Globus pallidus (tissue), 1 donor: ENCODE measurements at places on chromosomes 5 and 9.

GRCh38 chr5:74877624-74878304 is 11.6 kb upstream of the FAM169A start:
- peak; percentile 83 for DNase-seq

GRCh38 chr5:151741678-151742423 is 16.6 kb downstream of the ATOX1 start:
- no peak for DNase-seq

DNA sequence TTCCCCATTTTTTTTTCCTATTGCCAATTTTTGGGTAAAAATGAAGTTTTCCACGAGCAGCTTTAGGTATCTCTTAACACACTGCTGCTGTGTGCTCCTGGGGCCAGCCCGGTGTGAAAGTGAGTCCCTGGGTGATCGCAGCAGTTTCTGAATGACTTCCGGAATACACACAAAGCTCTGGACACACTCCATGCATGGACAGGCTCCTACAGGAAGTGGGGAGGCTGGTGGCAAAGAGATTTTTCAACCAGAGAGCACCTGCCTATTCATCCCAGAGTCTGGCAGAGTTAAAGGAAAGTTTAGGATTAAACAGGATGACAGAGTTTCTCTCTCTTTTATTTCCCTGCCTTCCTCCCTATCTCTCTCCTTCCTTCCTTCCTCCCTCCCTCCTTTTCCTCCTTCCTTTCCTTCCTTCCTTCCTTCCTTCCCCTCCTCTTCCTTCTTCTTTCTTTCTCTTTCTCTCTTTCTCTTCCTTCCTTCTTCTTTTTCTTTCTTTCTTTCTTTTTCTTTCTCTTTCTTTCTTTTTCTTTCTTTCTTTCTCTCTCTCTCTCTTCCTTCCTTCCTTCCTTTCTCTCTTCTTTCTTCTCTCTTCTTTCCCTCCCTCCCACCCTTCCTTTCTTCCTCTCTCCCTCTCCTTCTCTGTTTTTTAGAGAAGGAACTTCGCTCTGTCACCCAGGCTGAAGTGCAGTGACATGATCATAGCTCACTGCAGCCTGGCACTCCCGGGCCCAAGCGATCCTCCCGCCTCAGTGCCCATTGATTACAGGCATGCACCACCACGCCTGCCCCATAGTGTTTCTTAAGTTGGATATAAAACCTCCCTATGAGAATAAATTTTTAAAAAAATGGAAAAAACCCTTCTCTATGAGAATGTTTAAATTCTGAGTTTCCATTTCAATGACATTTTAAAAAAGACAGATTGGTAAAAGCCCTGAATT is 38.7 kb upstream of the UBTD2 start:
- no peak for DNase-seq

- no peak for DNase-seq
These were observed 502.6 kb upstream of the CDH6 start for GRCh38 chr5:30690931-30691330.

DNA sequence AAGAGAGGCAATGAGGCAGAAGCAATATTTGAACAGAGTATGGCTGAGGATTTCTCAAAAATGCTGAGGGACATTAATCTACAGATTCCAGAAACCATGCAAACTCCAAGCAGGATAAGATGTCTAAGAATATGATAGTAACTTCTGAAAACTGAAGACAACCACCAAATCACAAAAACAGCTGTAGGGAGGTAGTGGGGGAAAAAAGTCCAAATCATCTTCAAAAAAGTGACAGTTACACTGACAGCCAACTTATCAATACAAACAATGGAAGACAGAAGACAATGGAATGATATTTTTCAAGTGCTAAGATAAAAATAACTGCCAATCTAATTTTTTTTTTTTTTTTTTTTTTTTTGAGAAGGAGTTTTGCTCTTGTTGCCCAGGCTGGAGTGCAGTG is 30.5 kb downstream of the CMYA5 start:
- DNase-seq: no peak

DNA sequence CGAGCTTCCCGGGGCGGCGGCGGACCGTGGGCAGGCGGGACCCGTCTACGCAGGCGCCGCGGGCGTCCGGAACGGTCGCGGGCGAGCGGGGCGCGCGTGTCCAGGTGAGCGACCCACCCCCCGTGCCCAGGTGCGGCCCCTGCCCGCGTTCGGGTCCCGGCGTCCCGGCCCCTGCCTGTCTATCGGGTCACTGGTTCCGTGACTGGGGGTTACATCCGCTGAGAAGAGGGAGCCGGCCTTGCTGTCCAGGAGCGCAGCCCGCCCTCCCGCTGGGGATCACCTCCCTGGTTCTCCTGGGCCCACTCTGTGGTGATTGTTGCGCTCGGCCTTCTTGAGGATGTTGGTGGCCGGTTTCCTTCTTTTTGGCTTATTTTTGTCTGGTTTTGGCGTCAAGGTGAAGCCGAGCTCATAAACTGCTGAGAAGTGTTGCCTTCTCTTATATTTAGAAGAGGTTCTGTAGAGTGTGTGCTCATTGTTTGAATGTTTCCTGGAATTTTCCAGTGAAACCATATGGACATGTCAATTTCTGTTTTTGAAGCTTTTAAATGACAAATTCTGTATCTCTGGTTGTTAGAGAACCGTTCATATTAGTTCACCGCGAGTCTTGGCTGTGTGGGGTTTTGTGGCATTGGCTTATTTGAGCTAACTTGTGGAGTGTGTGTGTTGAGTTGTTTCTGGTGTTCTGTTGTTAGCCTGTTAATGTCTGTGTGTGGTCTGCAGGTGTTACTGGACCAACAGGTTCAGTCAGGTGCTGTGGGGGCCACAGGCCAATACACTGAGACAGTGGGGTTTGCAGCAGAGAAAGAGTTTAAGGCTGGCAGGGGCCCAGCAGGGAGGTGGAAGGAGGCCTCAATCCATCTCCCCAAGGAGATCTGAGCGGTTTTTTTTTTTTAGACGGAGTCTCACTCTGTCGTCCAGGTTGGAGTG is 621 bp downstream of the CEP72 start:
- no peak for DNase-seq

- DNase-seq: no peak
These were observed 131.7 kb upstream of the VLDLR start for GRCh38 chr9:2489838-2490314.

- no peak for DNase-seq
These were observed 125.0 kb upstream of the TLE4 start for GRCh38 chr9:79446523-79447307.

DNA sequence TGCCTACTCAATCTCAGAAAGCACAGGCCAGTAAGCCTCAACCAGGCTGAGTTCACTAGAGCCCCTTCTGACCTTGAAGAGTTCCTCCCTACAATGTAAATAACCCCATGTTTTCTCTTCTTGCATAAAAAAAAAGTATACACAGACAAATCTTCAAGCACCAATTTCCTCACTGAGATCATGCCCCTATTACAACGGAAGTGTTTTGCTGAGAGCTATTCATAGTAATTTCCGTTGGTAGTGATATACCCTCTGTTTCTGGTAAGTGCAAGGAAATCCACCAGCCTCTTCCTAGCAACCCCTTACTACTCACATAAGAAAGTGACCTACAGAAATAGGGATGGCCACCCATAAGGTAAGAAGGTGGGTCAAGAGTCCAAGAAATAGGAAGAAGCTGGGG is 76.4 kb upstream of the TARS1 start:
- DNase-seq: no peak

GRCh38 chr9:3008091-3008490 is 164.2 kb upstream of the PUM3 start:
- DNase-seq: no peak

- no peak for DNase-seq
These were observed 47.7 kb upstream of the FUBP3 start for GRCh38 chr9:130531670-130532069.

GRCh38 chr5:128085413-128085812 is 1.8 kb downstream of the SLC12A2 start:
- no peak for DNase-seq

DNA sequence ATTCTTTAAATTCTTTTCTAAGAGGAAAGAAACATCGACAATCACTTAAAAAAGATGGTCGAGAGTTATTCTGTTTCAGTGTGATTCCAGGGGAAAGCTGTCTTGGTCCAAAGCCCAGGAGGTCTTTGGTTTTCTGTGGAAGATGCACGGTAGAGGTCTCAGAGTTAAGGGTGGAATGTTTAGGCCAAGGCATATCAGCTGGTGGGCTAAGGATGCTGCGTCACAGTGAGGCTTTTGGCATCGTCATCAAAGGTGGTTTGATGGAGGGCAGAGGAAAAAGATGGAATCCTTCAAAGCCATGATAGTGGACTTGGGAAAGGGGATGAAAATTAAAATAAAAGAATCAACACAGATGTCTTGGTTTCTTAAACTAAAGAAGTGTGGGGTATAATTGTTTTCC is 137.3 kb upstream of the ANKH start:
- DNase-seq: no peak

DNA sequence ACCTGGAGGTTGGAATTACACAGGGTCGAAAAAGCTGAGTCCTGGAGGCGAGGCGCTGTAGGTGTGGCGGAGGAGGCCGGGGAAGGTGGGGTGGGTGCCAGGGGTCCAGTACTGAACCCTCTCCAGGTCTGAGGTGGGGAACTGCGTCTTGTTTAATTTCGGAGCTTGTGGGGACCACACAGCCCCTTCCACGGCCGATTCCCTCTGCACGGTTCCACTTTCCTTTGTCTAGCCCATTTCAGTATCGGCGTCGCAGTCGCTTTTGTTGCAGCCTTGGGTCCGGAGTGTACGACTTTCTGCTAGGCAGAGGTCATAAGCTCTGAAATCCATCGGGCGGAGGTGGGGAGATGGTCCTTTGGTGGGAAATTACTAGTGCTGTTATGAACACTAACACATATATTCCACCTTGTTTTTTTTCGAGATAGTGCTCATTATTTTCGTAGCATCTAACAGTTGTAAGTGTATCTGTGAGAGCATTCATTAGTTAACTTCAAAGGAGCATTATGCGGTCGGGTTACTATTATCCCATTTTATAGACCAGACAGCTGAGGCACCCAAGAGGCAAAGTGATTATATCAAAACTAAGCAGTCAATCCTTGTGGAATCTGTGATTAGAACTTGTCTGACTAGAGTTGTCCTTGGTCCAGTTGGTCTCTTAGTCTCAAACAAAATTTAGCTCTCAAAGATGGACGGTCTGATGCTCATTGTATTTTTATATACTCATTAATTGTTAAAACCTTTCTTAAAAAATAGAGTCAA is 737 bp downstream of the RNF180 start:
- DNase-seq: peak; percentile 17

DNA sequence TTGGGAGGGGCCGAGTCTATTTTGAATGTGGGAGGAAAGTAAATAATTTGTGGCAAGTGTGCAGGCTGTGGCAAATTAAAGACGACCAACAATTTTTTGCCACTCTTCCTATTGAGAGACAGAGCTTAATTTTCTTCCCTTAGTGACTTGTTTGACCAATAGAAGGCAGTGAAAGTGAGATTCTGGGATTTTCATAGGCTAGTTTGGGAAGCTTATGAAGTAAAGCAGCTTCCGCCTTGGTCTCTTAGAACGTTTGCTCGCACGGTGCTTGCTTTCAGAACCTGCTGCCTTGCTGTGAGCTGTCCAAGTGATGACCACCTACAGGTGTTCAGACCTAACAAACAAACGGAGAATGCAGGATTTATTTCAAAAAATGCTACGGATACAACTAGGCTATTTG is 6.7 kb upstream of the OR1N2 start:
- no peak for DNase-seq

DNA sequence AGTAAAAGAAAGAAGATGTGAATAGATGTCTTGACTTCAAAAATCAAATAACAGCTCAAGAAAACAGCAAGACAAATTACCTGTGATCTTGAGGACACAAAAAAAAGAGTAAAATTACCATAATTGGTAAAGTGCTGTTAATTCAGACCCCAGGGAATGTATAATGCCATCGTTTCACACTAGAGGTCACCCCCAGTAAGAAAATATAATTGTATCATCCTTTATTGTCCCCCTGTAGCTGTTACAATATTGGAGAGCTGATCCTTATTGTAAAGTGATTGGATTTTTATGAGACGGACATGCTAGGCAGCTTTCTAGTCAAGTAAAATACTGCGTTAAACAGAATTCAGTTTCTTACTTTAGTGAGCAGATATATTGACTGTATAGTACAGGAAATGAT is 377.0 kb downstream of the TLE1 start:
- DNase-seq: no peak
